Vein endothelial cell (primary cell): ENCODE measurements at places on chromosomes 5 and 9. TPM values are rescaled to one million over a fixed set of nuclear protein-coding genes. Genes with fewer than 3 reads are reported as not detected.

Gene HSPA4
- 104 and 134 TPM in 2 replicates for total RNA-seq

Gene ECM2
- under 0.01 TPM in 1 of 2 replicates, not detected in the other for total RNA-seq

Gene NSA2
- 59.8 and 107 TPM in 2 replicates for total RNA-seq

Gene SAXO1
- not detected in 2 replicates for total RNA-seq

Gene HAND1
- total RNA-seq = not detected in 2 replicates

Gene MARVELD2
- 4.8 and 6.2 TPM in 2 replicates for total RNA-seq

Gene ECSCR
- 329 and 359 TPM in 2 replicates for total RNA-seq
